ENCODE measurements at places on chromosomes 1 and 21.

DNA sequence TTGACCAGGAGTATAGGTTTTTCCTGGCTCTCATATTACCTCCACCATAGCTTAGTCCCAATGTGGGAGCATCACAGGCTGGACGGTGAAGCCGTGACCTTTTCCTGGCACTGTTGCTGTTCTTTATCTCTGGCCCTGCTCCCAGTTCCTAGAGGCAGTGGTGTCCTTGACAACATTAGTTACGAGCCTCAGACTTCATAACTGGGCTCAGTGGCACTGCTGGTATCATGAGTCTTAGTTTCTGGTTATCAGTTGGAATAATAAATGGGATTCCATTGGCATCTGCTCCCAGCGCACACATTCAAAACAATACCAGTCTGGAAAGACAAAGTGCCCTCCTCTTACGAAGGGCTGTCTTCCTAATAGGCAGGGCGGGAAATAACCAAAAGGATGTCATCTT, 8.0 kb downstream of the RNPEP start:
- DNase-seq: no peak

- DNase-seq: no peak
Observed at GRCh38 chr1:168085401-168085872, 51.3 kb downstream of the GPR161 start.

DNA sequence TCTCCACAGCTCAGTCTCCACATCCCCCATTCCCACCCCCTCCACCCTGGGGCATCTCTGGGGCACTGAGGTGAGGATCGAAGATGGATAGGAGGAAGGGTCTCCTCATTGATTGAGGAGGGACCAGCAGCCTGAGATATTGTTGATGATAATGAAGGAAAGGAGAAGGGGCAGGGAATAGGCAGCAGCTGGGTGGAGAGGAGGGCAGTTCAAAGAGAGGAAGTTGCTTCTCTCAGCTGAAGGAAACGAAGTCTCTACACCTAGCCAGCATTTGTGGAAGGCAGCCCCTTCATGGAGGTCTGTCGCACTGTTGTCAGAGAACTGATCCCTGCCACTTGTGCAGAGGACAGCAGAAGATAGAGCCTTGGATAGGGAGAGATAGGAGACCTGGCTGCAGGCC, 5.7 kb downstream of the KNCN start:
- no peak for DNase-seq

- DNase-seq: peak; percentile 72
Observed at GRCh38 chr1:225845571-225846259, 35.8 kb downstream of the EPHX1 start.

DNA sequence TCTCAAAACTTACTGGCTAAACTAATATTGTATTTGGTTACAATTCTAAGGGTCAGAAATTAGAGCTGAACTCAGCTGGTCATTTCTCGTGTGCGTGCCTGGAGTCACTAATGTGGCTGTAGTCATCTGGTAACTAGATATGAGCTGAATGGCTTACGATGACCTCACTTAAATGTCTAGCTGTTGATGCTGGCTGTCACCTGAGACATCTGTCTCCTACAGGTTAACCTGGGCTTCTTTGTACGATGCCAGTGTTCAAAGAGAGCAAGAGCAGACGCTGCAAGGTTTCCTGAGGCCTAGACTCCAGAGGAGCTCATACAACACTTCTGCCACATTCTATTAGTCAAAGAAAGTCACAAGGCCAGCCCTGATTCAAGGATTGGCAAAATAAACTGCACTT, 17.1 kb upstream of the ALG6 start:
- DNase-seq: no peak

- DNase-seq: no peak
Observed at GRCh38 chr1:32925403-32926162, 24.4 kb upstream of the TMEM54 start.

DNA sequence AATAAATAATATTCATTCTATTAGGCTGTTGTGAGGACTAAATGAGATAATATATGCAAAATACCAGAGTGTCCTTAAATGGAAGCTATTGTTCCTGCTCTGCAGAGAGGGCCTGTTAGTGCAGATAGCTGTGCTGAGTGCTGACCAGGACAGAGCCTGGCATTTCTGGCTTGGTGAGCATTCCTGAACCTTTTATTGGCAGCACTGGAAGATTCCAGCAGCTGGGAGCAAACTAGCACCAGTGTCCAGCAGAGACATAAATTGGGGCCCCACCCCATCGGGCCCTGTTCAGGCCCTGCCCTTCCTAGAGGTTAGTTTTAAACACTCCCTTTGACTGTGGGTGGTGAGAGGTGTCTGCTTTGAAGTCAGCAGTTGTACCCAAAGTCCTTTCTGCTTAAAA, 85.9 kb upstream of the GADD45A start:
- DNase-seq: no peak

- no peak for DNase-seq
Observed at GRCh38 chr1:226942392-226942791, 2.3 kb downstream of the COQ8A start.

DNA sequence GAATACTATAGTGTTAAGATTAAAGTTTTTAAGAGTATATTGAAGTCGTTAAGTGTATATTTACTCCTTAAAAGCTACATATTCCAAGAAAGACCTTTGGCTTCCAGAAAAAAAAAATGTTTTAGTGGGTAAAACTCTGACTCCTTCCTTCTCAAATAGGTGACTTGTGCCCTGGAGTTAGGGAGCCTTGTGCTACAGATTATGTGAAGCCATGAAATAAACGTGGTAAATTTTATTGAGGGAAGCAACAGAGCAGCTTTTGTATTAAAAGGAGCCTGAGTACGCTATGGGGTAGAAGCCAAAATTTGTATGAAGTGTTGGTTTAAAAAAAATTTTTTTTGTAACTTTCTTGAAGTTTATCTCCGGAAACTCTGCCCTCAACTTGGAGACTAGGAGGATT, 994 bp downstream of the RO60 start:
- no peak for DNase-seq

DNA sequence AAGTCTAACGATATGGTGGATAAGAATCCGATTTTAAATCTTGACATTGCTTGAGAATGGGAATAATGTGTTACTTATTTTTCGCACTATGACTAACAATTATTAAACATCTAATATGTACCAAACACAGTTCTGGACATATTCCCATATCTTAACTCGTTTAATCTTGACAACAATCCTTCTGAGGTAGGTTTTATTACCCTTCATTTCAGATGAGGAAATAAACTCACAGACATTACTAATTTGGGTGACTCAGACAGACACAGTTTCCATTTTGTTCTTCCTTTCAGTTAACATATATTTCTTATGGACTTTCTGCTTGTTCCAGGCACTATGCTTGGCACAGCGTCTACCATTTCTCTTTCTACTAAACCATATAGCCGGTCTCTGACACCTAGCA, 244.8 kb downstream of the SMYD3 start:
- DNase-seq: no peak

DNA sequence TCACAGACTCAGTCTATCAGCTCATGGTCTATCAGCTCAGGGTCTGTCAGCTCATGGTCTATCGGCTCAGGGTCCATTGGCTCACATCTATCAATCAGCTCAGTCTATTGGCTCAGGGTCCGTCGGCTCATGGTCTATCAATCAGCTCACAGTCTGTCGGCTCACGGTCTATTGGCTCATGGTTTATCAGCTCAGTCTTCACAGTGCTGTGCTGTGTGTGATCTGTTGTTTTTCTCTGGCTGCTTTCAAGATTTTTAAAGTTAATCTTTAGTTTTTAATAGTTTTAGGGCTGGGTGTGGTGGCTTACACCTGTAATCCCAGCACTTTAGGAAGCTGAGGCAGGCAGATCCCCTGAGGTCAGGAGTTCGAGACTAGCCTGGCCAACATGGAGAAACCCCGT, 14.4 kb downstream of the C1orf159 start:
- DNase-seq: no peak

DNA sequence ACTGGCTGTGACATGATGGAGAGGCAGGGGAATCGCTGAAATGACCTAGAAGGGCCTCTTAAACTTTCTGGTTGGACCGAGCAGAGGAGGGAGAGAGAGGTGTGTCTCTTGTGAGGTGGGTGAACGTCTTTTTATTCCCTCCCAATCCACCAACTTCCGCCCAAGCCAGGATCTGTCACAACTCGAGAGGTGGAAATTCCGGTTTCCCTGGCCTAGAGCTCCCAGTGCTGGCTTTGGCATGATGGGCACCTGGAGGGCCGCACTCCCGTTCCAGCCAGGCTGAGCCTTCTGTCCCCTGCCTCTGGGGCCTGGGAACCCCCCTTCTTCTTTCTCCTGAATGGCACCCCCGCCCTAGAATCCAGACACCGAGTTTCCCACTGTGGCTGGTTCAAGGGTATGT, at the start of gene SEMA4A:
TSS of gene SEMA4A (plus strand) at position 224 of the 400 bp plus-strand sequence. CDS start 994 bp downstream, outside the sequence.
- DNase-seq: no peak

- no peak for DNase-seq
Observed at GRCh38 chr1:95467036-95467435, 233.0 kb downstream of the RWDD3 start.

DNA sequence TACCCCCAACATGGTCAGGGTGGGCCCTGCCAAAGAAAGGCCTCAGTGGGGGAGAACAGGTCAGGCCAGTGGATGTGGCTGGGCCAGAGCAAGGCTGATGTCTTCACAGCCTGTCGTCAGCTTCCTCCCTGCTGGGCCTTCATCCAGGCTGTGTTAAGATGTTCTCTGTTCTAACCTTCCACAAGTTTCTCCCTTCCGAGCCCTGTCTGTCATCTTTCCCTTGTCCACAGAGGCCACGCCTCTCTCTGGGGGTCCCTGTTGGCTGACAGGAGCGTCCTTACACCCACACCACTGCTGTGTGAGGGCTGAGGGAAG, 36.2 kb downstream of the SIM2 start:
- no peak for DNase-seq

GRCh38 chr21:26168371-26168770, 2.2 kb downstream of the APP start:
- DNase-seq: no peak

DNA sequence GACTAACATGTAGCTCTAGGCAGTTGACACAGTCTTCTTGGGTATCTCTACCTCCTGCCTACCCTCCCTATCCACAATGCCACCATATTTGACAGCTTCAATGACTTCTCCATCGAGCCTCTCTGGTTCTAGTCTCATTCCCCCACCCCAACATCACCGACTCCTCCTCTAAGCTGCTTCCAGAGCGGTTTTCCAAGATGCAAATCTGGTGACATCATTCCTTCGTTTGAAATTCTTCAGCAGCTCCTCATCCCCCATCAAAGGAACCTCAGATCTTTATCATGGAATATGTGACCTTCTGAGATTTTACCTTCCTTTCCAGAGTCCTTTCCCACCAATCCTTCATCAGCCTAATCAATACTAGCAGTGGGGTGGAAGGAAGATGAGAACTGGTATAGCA, 352.4 kb upstream of the RUNX1 start:
- no peak for DNase-seq

DNA sequence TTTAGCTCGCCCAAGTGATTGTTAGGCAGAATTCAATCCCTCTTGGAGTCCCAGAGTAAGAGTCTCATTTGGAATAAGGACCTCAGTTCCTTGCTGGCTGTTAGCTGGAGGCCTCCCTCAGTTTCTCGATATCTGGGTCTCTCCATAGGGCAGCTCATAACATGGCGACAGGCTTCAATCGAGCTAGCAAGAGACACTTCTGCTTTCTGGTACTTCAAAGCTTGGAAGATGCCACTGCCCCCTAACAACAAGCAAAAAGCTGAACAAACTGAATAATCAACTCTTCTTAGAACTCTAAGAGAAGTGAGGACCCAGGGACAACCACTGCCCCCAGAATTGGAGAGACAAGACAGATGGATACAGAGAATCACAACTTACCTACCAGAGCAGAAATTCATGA, 86.2 kb downstream of the TEX35 start:
- no peak for DNase-seq

DNA sequence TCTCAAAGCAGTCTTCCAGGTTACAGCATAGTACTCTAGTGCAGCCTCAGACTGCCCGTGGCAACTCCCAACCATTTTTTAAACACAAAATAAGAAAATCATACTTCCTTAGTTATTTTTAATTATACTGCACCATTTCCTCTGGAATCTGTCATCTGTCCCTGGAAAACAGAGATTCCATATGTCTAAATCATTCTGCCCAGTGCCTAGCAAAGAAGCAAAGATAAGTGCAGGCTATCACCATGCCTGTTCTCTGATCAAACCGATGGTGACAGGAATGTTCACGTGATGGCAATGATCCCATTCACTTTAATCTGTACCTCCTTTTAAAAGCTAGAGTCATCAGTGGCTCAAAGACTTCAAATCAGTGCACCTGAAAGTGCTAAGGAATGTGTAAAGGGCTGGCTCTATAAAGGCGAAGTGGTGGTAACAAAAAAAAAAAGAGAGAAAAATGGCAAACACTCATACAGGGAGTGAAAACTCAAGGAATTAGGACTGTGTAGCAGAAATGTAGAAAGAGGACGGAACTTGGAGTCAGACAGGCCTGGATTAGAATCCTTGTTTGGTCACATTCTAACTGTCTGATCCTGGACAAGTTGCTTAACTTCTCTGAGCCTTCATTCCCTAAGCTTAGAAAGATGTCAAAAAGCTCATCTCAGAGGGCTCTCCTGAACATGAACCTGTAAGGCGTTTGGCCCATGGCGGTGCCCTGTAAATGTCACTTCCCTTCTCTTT, 9.9 kb upstream of the CCN1 start:
- DNase-seq: no peak

DNA sequence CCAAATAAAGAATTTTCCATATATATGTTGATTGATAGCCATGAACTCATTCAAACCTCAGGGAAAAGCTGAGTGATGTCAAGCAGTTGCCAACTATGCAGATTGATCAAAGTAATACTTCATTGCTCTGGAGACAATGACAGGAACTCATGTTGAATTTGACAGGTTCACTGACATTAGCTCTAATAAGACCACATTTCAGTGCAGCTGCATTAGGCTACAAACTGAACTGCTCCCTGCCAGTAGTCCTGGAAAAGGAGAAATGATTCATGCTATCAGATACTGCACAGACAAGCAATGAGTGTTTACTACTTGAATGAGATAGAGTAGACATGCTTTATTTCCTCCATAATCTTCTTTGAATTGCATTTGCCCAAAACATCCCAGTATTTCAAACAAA, 948.4 kb downstream of the MRPL39 start:
- no peak for DNase-seq

GRCh38 chr1:46301406-46301807, 2.0 kb downstream of the LRRC41 start:
- no peak for DNase-seq
